ENCODE measurements at places on chromosomes 11 and 22.

DNA sequence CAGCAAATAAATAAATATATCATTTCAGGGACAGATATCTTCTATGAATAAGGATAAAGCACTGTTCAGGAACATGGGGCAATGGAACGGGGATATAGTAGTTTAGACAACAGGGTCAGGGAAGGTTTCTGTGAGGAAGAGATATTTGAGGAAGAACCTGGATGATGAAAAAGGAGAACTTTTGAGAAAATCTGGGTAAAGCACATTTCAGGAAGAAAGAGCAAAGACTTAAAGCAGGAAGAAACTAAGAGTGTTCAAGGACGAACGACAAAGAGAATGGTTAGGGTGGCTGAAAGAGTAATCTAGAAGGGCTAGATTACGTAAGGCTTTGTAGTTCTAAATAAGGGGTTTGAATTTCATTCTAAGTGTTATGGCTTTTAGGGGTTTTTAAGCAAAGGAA, 12.7 kb downstream of the DDI1 start:
- DNase-seq, result no peak

DNA sequence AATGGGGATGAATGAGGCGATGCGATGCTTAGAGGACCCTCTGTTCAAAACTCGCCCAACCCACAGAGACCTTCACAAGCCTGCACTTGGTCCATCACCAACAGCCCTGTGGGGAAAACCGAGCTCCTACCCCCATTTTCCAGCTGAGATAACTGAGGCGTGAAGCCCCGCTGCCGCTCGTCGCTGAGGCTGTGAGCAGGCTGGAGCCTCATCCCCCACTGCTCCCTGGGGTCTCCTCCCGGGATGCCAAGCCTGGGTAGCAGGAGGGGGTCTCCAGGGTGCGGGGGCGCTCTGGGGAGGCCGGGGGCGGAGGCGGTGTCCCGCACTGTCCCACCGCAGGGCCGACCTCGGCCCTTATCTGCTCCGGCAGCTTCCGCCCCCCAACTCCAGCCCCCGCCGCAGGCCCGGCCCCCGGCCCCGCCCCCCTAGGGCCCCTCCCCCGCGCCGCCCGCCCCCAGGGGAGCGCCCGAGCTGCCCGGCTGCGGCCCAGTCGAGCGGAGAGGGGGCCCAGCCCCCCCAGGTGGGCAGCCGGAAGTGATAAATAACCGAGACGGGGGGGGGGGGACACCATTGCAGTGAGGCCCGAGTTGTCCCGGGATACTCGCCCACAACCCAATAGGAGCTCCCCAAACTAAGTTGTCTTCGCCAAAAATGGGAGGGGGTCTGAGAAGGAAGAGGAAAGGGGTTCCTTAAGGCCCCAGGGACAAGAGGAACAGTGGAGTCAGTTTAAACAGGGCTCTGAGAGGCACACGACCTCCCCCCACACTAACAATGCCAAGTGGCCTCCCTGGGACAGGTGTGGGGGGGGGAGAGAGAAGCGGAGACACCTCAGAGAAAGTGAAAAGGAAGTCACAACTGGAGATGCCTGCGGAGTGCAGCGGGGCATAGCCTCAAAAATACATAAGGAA, 8.3 kb upstream of the SLC39A13 start:
- peak; percentile 35 for DNase-seq

GRCh38 chr11:111001986-111002611, 243.4 kb upstream of the POU2AF2 start:
- DNase-seq, result no peak

DNA sequence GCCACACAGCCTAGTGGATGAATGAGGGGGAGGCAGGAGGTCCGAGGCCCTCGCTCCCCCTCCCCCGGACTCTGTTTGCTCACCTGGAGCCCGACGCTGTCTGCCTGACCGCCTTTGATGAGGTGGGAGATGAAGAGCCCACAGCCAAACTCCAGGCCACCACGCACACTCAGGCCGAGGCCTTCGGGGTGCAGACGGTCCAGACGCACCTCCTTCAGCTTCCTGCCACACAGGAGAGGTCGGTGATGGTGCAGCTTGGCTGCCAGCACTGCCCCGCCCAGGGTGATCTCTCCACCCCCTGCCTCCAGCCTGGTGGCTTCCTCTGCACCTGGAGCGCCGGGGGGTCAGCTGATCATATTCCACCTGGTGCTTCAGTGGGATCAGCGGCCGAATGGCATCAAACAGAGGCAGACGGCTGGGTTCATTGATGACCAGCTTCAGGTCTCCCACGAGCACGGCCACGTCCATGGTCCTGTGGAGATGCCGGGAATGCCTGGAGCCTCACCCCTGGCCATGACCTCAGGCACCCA, 13.1 kb downstream of the USH1C start:
- DNase-seq, result no peak

GRCh38 chr11:33089776-33090175, 50.4 kb downstream of the TCP11L1 start:
- no peak for DNase-seq

DNA sequence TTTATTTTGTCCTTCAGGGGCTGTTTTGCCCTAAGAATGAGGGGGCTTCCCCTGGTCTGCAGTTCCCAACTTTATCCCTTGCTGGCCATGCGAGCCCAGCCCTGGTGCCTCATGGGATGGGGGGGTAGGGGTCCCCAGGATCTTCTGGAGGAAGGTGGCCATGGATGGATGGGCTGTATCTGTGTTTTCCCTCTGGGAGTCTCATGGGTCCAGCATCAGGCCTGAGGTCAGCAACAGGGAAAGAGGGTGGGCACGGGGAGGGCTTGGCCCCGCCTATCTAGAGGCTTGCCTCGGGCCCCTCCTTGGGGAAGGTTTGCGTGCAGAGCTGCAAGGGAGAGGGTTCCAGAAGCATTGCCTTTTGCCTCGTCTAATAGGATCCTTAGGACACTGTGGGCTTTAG, 10.8 kb upstream of the ADORA2A start:
- no peak for DNase-seq

DNA sequence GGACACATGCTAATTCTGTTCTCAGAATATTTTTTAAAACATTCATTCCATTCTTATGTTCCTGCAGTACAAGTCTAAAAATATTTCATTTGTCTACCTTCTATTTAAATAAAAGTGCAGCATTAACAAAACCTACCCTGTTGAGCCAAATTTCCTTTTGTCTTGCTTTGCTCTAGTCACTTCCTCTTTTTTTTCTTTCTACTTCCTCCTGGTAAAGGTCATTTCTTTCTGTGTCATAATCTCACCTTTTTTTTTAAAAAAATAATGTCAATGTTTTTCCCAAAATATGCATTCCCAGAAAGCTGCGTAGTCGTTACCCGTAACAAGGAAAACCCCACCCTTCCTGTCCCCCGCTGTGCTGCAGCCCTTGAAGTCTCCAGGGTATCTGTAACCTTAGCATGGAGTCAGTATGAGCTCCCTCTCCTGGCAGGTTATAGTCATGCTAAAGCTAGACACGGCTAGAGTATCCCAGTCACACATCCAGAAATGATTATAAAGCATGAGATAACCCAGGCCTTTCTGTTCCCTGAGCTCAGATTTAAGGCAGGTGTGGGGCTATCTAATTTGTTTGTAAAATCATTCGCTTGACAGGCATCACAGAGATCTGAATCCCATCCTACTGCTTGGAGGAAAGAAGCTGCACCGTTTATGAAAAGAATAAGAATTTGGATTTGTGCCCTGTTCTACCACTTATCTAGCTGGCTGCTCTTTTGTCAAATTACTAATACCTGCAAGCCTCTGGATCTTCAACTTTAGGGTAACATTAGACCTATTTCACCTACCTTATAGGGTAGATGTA, 51.1 kb upstream of the EED start:
- DNase-seq, result peak; percentile 61

- DNase-seq, result no peak
Observed at GRCh38 chr22:47163481-47163855, 401.0 kb downstream of the TBC1D22A start.

- DNase-seq, result no peak
Observed at GRCh38 chr11:134749040-134749839, 337.2 kb upstream of the B3GAT1 start.

GRCh38 chr11:134537941-134538340, 125.9 kb upstream of the B3GAT1 start:
- no peak for DNase-seq

DNA sequence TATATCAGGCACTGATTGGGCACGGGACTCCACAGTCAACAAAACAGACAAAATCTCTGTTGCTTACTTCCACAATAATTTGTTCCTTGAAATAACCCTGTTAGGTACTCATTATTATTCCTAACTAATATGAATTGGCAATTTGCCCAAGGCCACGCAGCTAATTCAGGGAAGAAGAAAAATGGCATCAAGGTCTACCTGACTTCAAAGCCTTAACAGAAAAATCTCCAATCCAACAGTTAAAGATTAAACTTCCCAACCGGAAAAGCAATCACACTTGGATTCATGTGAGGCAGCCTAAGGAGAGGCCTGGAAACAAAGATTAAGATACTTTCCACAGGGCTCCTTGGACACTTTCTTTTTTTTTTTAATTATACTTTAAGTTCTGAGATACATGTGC, 68.9 kb downstream of the PRCP start:
- no peak for DNase-seq

- DNase-seq, result no peak
Observed at GRCh38 chr11:80627364-80627763, 1186.5 kb upstream of the TENM4 start.

GRCh38 chr11:8107642-8108041, 26.6 kb downstream of the TUB start:
- no peak for DNase-seq

DNA sequence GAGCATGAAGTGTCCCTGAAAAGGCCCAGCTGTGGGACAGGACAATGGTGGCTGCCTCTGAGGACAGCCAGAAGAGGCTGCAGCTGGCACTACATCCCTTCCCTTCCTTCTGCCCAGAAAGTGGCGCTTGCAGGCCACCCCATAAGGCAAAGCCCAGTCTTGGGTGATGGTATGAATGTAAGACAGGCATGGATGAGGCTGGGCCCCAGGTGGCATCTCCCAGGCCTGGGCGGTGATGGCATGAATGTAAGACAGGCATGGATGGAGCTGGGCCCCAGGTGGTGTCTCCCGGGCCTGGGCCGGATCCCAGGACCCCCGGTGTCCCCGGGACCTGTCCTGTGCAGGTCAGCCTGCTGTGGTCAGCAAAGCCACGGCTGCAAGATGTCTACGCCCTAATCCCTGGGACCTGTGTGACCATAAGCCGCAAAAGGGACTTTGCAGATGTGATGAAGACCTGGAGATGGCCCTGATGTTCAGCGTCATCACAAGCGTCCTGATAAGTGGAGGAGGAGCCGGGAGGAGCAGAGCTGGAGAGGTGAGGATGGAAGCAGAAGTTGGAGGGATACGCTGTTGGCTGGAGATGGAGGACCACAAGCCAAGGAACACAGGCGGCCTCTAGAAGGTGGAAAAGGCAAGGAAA, 181.1 kb downstream of the CTTN start:
- DNase-seq, result no peak

- no peak for DNase-seq
Observed at GRCh38 chr11:44784851-44785250, 58.1 kb downstream of the TSPAN18 start.

DNA sequence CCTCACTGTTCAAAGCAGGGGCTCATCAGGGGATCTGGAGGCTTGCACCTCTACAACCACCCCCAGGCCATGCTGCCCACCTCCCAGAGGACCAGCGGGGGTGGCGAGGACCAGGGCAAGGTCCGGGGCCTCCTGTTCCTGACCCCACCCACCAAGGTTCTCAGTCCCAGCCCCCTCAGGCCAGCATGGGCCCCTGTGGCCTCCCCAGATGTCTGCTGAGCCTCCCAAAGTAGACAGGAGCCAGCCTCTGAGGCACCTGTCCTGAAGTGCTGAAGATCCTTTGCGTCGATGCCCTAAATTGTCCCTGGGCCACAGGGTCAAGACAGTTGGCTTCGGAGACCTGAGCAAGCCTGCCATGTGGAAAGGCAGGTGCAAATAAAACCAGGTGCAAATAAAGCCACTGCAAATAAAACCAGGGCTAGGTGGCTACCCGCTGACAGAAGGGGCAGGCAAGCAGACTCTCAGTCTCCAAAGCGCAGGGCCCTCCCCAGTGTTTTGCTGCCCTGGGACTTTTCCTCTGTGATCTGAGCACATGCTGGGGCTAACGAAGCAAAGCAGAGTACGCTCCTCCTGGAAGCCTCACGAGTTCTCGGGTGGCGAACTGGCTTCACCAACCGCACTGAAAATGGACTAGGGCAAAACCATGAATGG, 22.4 kb upstream of the ARFGAP3 start:
- no peak for DNase-seq

DNA sequence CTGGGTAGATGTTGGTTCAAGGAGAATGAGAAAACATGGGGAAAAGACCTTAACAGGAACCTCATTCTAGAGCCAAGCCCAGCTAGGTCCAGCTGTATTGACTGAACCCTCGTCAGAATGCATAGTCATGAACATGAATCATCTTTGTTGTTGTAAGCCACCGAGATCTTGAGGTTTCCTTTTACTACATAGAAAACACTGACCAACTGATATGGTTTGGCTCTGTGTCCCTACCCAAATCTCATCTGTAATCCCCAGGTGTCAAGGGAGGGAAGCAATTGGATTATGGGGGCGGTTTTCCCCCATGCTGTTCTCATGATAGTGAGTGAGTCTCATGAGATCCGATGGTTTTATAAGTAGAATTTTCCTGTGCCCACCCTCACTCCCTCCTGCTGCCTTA, 19.4 kb upstream of the PHOX2A start:
- DNase-seq, result no peak

GRCh38 chr11:125886997-125887372, 483 bp upstream of the HYLS1 start:
- peak; percentile 52 for DNase-seq

DNA sequence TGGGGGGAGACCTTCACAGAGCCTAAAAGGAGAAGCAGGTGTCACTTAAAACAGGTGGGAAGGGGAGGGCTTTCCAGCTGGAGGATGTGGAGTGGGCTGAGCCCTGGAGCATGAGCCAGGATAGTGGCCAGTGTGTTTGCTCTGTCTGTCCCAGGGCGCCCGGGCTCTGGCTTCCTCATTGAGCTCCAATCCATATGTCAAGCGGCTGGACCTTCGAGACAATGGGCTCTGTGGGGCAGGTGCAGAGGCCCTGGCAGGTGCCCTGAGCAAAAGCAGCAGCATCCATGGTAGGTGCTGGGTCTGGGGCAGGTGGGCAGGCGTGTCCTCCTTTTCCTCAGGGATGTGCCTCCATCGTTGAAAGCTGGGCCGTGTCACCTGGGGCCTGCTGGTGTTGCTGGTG, 2.0 kb downstream of the LRRC74B start:
- no peak for DNase-seq

- no peak for DNase-seq
Observed at GRCh38 chr22:35353318-35353717, 27.6 kb upstream of the HMOX1 start.

DNA sequence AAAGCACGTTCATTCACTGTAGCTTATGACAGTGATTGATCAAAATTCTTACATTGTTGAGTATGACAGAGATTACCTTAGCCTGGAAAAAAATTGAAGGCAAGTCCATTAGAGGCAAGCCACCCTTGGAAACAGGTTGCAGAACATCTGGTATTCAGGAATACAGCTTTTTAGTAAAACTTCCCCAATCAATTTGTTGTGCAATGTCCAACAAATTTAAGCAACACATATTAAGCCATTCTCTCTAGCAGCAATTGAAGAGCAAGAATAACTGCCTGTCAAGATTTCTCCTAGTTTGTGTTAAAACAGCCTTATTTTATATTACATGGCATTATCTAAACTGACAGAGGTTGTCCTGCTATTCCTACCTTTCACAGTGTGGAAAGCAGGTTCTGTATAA, 37.0 kb downstream of the BCL2L13 start:
- DNase-seq, result no peak

GRCh38 chr11:68269414-68270081, 2.2 kb downstream of the C11orf24 start:
- no peak for DNase-seq

GRCh38 chr11:44467413-44467812, 98.0 kb upstream of the CD82 start:
- DNase-seq, result no peak
